ENCODE measurements at places on chromosomes 1 and 21.
A peak's percentile ranks its signal among the peaks of the same experiment; 100 is the strongest.

- DNase-seq = no peak
Observed at GRCh38 chr1:119674111-119674526, 26.1 kb upstream of the ZNF697 start.

DNA sequence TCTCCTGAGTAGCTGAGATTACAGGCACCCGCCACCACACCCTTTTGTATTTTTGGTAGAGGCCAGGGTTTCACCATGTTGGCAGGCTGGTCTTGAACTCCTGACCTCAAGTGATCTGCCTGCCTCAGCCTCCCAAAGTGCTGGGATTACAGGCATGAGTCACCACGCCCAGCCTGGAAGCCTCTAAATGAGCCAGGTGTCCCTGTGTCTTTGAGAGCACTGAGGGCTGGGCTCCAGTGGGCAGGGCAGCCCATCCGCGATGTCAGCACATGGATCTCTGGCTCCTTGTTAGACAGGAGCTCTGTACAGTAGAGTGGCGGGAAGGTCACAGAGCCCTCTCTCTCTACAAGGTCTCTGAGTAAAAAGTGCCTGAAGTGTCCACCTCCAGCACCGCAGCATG, 124.3 kb downstream of the PGBD5 start:
- DNase-seq = no peak

- DNase-seq = peak; percentile 32
Observed at GRCh38 chr1:110209715-110210603, at the start of gene KCNC4. Gene KCNC4, plus strand, starts transcription at chr1:110210314. Its CDS starts 1,186 bp downstream, at chr1:110211500.

- no peak for DNase-seq
Observed at GRCh38 chr1:84141182-84142003, 2.7 kb upstream of the PRKACB start.

DNA sequence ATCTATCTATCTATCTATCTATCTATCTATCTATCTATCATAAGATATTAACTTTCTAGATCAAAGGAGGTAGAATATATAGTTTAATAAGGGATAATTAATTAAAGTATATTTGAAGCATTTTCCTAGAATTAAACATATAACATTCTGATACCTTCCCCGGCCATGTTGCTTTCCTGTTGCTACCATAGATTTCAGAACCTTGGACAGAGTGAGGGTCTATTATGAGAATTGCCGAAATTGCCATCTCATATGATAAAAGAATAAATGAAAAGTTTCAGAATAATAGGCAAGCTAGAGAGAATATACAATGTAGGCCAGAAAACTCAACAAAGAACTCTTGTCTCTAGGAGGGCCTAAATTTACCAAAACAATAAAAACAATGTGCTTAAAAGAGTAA, 706.1 kb upstream of the TMPRSS15 start:
- no peak for DNase-seq

GRCh38 chr1:234096161-234096770, 191.8 kb downstream of the SLC35F3 start:
- no peak for DNase-seq

GRCh38 chr1:33424205-33424604, 6.7 kb downstream of the PHC2 start:
- no peak for DNase-seq

GRCh38 chr1:47262787-47263413, 30.9 kb upstream of the TAL1 start:
- peak; percentile 1 for DNase-seq

- DNase-seq = no peak
Observed at GRCh38 chr1:1003618-1004419, 3.9 kb upstream of the HES4 start.

- no peak for DNase-seq
Observed at GRCh38 chr21:43913928-43914327, 48.9 kb downstream of the AGPAT3 start.

- no peak for DNase-seq
Observed at GRCh38 chr1:167987174-167987573, 50.3 kb upstream of the MPC2 start.

All from fibroblast of skin of left biceps (primary cell).